ENCODE measurements at places on chromosomes 3 and 15.
A peak's percentile ranks its signal among the peaks of the same experiment; 100 is the strongest.

- DNase-seq, result no peak
Measured at GRCh38 chr3:98038286-98038685, 3.2 kb upstream of the GABRR3 start.

- DNase-seq, result peak; percentile 12
Measured at GRCh38 chr3:3127432-3128010, 781 bp downstream of the TRNT1 start.

DNA sequence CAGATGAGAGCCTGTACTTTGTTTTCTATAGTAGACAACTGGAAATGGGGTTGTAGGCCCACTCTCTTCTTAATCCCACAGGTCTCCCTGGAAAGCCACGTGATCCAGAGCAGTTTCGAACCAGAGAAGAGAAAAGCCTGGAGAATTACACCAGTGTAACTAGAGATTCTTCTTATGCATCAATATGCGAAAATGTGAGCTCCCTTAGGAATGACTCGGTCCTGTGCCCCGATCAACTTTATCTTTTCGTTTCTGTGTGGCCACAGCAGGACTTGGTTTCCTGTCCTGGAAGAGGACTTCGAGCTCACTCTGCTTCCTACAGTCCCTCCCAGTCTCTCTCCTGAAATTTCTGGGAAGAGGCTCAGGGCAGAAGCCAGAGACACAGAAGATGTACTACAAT lies 73.8 kb upstream of the TPM1 start:
- no peak for DNase-seq

GRCh38 chr3:3059645-3060044 lies 50.5 kb downstream of the IL5RA start:
- DNase-seq, result no peak

GRCh38 chr3:13857702-13858380 lies 22.0 kb downstream of the WNT7A start:
- no peak for DNase-seq

- DNase-seq, result no peak
Measured at GRCh38 chr3:71050538-71051258, 532.8 kb downstream of the FOXP1 start.

GRCh38 chr15:50881121-50882048 lies 27.1 kb upstream of the AP4E1 start:
- no peak for DNase-seq

DNA sequence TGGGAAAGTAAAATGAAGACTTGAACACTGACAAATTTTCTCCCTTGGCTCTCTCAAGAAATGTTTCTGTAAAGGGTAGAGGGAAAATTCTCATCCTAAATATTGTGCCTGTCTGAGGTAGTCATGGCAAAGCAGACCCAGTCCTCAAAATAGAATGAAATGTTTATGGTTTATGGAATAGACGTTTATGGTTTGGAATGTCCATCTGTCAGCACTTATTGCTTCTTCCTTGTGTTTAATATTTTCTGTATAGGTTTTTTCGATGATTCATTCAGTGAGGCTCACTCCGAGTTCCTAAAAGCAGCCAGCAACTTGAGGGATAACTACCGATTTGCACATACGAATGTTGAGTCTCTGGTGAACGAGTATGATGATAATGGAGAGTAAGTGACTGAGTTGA lies 13.9 kb downstream of the ELL3 start:
- no peak for DNase-seq

DNA sequence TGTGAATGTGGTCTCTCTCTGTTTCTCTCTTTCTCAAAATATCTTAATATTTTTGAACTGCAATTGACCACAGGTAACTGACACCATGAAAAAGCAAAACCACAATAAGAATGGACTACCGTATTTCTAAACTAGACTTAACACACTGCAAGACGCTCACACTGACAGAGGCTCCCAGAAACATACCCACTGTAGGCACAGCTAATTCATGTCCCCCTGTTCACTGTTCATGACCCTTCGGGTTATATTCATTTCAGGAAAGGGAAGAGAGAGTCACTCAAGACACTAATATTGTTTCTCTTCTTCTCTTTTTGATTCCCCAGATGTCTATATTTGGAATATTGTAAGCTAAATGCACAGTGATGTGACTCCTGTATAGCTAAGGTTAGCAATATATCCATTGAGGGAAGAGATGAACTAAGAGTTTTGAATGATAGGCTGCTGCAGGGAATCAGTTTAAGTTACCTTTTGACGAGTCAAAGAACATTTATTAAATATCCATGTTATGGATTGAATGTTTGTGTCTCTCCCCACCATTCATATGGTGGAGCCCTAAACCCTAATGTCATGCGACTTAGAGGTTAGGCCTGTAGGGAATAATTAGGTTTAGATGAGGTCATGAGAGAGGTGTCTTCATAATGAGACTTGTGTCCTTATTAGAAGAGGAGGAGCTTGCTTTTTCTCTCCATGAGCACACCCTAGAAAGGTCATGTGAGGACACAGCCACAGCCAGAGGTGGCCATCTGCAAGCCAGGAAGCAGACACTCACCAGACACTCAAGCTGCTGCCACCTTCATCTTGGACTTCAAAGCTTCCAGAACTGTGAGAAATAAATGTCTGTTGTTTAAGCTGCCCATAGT lies 216.6 kb upstream of the GRM7 start:
- no peak for DNase-seq

GRCh38 chr3:3743754-3744153 lies 55.5 kb upstream of the LRRN1 start:
- DNase-seq, result no peak

DNA sequence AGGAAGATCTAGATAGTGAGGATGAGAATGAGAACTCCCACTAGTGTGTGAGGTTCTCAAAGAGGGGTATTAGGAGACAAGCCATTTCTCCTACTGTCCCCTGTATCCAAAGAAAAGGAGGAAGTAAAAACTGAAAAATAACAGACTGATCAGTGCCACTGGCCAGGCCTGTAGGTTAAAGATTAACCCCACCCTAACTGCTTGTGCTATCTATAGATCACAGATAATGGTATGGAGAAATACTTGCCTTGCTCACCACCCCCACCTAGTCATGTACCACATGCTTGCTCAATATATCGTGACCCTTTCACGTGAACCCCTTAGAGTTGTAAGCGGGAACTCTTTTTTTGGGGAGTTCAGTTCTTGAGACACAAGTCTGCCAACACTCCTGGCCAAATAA lies 519.7 kb upstream of the FRG2C start:
- no peak for DNase-seq

- no peak for DNase-seq
Measured at GRCh38 chr3:11377719-11378118, 105.5 kb downstream of the ATG7 start.

DNA sequence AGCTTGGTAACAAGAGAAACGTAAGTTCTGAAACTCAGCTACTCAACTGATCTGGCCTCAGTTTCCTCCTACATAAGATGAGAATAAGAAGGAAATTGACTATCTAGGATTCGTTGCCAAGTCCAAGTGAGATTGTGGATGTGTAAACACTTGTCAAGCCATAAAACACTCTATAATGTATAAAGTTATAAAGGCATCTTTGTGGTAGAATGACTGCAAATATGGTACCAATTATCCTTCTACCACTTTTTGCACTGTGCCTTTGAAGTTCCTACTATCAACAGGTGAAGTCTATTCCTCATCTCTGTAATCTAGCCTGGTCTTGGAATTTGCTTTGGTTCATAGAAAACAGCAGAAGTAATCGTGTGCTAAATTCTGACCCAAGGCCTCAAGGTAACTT lies 138.2 kb downstream of the GADL1 start:
- no peak for DNase-seq

- DNase-seq, result no peak
Measured at GRCh38 chr3:47890126-47890827, 87.3 kb downstream of the DHX30 start.

DNA sequence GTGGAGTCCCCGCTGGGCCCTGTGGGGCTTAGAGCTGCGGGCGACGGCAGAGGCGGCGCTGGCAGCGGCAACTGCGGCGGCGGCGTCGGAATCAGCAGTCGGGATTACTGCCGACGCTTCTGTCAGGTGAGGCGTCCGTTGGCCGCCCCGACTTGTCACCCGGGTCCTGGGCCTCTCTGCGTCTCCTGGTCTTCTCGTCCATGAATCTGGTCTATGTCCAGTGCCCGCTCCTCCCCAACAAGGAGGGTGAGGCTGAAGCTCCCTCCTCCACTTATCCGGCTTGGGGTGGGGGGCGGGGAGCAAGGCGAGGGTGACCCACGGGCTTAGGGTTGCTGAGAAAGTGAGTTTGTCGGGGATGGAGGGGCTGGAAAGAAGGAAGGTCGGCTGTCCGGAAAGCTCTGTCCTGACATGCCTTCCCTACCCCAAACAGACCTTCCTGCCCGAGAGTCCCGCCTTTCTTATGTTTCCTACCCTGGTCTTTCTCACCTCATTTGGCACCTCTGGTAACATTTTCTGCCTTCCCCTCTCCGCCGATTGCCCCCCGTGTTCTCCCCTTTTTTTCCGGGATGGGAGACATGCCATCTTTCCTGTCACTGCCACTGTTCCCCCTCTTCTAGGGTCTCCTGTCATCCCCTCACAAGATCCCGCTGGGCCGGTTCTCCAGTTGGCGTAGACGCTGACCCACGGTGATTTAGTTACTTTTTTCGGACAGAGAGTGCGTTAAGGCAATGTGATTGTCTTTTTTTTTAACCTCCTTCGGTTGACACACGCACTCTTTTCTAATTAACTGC lies 520 bp downstream of the ZNF654 start:
- DNase-seq, result no peak

DNA sequence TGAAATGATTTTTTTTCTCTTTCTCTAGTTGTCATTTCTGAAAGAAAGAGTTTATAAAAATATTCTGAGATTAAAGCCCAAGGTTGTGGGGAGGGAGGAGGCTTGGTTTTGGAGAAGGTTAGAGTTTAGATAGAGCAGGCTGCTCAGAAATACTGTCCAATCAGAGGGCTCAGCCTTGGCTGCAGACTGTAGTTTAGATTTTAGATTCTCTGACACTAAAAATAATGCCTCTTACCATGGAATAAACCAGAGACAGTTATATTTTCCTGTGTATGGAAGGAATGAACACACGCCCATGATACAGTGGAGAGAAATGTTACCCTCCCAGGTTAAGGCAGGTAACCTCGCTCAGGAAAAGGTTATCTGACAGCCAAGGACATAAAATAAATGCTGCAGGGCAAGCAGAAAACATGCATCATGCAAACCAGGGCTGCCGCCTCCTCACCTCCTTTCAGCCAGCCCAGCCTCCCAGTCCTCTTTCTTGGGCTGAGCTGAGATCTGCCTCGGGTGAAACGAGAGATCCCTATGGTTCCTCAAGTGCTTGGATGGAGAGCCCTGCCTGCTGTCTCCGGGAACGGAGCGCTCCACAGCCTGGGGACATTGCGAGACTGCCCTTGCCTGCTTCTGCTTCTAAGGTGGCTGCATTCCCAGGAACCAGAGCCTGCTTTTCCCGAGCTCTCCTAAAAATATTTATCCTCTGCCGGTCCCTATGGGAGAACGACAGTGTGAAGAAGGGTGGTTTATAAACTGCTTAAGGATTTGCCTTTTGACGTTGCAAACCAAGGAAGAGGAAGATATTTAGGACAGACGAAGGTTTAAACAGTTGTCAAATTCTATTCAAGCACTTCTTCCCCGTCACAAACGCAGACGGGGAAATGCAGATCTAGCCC lies 848 bp downstream of the NCEH1 start:
- DNase-seq, result peak; percentile 4

GRCh38 chr3:132317229-132317948 lies at the start of gene ACP3:
TSS of gene ACP3 (plus strand) at chr3:132317407. CDS start at chr3:132317457, 50 bp downstream.
- DNase-seq, result no peak

GRCh38 chr3:171159822-171160157 lies 133.3 kb upstream of the SLC2A2 start:
- DNase-seq, result no peak

GRCh38 chr3:191628571-191628970 lies 167.6 kb downstream of the PYDC2 start:
- DNase-seq, result no peak

- DNase-seq, result no peak
Measured at GRCh38 chr15:63986751-63987341, 59.4 kb downstream of the DAPK2 start.

DNA sequence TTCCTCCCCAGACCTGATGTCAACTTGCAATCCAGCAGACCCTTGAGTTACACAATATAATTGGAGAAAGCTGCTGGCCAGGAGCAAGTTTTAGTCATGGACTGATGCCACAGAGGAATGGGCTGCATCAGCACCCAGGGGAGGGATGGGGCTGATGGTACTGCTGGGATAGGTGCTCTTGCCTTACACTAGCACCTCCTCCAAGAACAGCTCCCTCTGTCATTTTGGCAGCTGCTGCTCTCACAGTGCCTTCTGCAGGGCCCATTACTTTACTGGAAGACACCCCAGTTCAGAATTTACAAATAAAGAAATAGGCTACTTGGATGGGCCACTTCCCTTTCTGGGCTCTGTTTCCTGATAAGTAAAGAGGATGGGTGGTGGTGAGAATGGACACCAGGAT lies 85.3 kb upstream of the RORA start:
- DNase-seq, result no peak

GRCh38 chr3:37993067-37993455 lies 2.5 kb downstream of the VILL start:
- DNase-seq, result no peak

DNA sequence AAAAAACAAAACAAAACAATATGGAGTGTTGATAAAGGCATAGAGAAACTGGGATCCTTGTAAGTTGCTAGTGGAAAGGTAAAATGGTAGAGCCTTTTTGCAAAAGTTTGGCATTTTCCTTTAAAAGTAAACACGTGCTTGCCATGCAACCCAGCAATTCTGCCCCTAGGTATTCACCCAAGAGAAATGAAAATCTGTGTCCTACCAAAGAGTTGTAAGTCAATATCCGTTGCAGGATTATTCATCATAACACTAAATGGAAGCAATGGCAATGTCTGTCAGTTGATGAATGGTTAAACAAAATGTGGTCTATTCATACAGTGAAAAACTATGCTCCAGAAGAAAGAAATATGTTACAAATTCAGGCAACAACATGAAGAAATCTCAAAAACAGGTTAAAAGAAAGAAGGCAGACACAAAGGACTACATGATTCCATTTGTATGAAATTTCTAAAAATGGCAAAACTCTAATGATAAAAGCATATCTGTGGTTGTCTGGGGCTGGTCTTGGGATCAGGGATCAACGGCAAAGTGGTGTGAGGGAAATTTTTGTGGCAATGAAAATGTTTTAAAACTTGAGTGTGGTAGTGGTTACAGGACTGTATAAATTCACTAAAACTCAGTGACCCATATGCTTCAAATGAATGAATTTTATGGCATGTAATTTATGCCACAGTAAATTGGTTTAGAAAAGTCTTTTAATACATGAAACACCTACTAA lies 229.6 kb downstream of the OPA1 start:
- no peak for DNase-seq

- no peak for DNase-seq
Measured at GRCh38 chr3:54985856-54986255, 58.0 kb upstream of the LRTM1 start.

GRCh38 chr15:45386420-45386819 lies 8.1 kb upstream of the GATM start:
- DNase-seq, result no peak

- peak; percentile 27 for DNase-seq
Measured at GRCh38 chr15:55108858-55109518, 87.8 kb downstream of the RSL24D1 start.

- no peak for DNase-seq
Measured at GRCh38 chr3:180325533-180325932, 276.4 kb upstream of the TTC14 start.

- DNase-seq, result no peak
Measured at GRCh38 chr3:115828401-115828800, 205.1 kb downstream of the GAP43 start.

GRCh38 chr3:176293276-176293675 lies 904.0 kb downstream of the TBL1XR1 start:
- no peak for DNase-seq

Data from activated gamma-delta T cell treated with Interleukin-2 at 50 U/mL for 16 hours (primary cell).